GM10248 (cell line): ENCODE measurements at places on chromosomes 4 and X.

- DNase-seq = no peak
Observed at GRCh38 chr4:184214931-184215330, 2.7 kb downstream of the ENPP6 start.

GRCh38 chr4:1151541-1151940, 20.8 kb downstream of the SPON2 start:
- DNase-seq = no peak

GRCh38 chr4:8908206-8908893, 36.7 kb upstream of the HMX1 start:
- no peak for DNase-seq

DNA sequence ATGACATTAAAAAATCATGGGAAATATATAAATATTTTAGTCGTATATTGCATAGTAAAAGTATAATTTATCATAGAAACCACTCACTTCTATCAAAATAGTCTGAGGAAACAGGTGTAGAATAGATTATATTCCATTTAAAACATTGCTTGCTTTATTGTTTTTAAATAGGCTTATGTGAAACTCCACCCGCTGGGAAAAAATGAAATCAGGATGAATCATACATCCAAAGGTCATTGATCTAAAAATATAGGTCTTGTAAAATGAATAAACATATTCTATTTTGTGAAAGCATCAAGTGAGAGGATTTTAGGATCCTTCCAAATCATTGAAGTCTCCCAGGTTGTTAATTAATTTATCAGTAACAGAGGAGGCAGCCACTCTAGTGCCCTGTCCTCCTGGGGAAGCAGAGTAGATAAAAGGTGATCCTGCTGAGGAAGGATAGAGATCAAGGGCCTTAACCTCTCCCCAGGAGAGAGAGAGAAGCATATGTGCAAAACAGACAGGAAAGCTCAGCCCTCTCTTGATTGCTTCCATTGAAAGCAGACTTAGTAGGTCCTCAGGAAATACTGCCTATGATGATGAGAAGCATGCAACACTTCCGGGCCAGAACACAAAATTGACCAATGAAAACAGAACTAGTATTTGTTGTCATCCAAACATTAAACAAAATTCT, 96.8 kb upstream of the MAP9 start:
- DNase-seq = no peak

DNA sequence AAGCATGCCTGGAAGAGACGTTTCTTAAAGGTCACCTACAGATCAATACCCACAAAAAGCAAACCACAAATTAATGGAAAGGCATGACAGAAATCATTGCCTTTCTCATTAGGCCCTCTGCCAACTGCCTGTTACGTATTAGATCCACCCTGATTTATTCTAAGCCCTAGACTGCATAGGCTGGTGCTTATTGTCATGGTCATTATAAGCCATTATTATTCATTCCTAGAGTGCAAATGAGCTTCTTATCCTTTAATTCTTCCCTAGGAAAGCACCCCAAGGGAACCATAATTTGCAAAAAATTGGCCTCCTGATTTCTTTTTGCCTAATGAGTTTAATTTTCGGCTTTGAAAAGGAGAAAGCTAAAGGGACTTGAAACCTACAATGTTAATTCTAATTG, 184.2 kb upstream of the GPRIN3 start:
- DNase-seq = no peak

- DNase-seq = no peak
Observed at GRCh38 chr4:41541687-41542094, 3.7 kb downstream of the LIMCH1 start.

GRCh38 chr4:107619066-107619465, 101.0 kb downstream of the PAPSS1 start:
- DNase-seq = no peak

DNA sequence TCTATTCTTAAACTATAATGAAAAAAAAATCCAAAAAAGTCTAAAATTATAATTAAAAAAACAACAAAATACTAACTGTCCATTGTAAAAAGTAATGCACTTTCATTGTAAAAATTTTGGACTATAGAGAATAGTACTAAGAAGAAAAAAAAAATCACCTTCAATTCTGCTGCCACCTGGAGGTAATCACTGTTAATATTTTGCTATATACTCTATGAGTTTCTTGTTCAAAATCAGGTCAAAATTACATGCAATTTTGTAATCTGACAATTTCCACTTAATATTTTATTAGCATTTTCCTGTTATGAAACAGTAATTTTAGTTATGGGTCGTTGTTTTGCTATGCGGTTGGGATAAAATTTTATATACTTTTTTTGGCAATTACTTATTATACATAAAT, 62.0 kb downstream of the HTT start:
- no peak for DNase-seq

DNA sequence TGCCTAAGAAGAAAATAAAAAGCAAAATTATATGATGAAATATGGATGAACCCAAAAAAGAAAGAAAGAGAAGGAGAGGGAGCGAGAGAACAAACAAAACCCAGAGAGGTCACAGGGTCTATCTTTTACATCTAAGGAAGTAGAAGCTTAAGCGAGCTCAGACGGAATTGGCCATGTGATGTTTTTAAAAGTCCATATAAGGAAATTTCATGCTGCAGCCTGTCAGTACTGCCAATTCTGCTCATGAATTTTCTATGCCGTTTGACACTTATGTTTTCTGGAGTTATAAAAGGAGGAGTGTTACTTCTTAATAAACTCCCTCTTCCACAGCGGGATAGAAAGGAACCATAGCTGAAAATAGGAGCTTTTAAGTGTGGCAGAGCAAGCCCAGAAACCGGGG, 32.9 kb upstream of the DCX start:
- DNase-seq = no peak

DNA sequence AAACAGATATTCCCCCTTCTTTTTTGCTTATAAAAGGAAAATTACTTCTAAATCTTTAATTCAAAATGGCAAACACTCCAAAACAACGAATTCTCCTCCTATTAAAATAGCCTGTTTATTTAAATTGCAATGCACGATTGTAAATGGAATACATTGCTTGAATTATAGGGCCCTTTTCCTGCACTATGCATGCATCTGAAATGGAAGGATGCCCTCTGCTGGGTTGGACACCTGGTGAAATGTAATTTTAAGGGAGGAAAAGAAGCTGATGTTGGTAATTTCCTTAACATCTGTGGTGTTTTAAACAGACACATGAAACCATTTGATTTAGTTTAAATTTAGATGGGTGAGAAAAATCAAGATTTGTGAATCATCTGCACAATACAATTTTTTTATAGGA, 72.8 kb downstream of the GRXCR1 start:
- no peak for DNase-seq

GRCh38 chr4:41550308-41550707, 12.4 kb downstream of the LIMCH1 start:
- DNase-seq = no peak

DNA sequence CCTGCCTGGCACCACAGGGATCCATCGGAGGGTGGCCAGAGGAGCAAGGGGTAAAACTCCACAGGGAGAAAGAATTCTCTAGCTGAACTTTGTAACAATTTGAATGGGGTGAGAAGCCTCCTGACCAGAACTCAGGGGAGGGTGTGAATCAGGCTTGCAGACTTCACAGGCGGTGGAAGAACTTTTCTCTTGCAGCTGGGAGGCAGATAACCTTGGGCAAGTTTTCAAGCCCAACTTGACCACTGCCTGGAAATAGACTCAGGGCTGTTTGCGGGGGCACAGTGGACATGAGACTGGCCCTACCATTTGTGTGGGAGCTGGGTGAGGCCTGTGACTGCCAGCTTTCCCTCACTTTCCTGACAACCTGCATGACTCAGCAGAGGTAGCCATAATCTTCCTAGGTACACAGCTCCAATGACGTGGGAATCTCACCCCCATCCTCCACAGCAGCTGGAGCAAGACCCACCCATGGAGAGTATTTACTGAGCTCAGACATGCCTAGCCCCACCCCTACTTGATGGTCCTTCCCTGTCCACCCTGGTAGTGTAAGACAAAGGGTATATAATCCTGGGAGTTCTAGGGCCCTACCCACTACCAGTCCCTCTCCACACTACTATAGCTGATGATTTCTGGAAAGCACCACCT, 210.0 kb upstream of the AGTR2 start:
- no peak for DNase-seq

- no peak for DNase-seq
Observed at GRCh38 chrX:91066104-91066503, 368.5 kb upstream of the PABPC5 start.

DNA sequence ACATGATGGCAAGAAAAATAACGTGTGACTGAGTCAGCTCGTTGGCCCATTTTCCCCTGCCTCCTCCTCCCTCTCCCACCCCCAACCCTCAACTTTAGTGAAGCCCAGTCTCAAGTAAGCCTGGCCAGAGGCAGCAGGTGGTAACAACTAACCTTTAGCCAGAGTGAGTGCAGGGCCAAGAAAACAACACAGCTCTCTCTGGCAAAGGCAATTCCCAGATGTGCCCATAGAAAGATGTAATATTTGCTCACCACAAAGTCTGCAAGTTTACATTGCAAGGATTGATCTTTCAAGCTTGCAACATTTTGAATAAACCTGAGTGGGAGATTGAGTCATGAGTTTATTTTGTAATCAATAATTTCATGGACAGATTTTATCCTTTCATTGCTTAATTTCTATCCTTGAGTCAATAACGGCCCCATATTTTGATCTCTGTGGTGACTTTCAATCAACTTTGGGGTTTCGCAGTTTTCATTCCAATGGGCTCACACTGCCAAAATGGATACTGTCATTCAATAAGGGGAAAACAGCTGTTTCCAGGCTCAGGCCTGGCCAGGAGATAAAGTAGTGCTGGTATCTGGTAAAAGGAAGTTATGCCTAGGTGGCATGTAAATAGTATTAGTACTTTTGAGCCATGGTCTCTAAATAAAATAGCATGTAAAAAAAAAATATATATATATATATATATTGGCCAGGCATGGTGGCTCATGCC, 130.7 kb upstream of the TMEM164 start:
- DNase-seq = no peak

- peak; percentile 24 for DNase-seq
Observed at GRCh38 chrX:110317061-110317819, 645 bp downstream of the AMMECR1 start.

- DNase-seq = no peak
Observed at GRCh38 chr4:5340991-5341451, 289.7 kb downstream of the STK32B start.

DNA sequence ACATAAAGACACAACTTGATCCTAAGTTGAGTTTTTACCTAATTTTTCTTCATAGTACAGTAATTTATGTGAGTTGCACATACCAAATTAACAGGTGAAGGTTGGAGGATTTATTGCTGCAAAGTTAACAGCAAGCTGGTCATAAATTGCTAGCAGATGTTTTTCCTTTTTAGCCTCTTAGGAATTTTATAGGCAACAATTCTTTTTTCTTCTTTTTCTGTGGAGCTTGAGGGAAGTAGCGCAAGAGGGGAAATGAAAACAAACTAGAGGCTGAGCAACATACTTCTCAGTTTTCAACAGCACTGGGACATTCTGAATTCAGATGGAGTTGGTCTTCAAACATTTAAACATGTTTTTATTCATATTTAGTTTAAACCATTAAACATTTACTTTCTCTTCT, 63.7 kb upstream of the TLR2 start:
- no peak for DNase-seq

GRCh38 chrX:45143455-45143854, 57.2 kb downstream of the DIPK2B start:
- DNase-seq = no peak

GRCh38 chr4:186725469-186726425, 2.1 kb upstream of the FAT1 start:
- DNase-seq = no peak

GRCh38 chr4:154305616-154306015, 186.0 kb downstream of the DCHS2 start:
- no peak for DNase-seq

- DNase-seq = no peak
Observed at GRCh38 chr4:147326591-147326990, 154.3 kb upstream of the EDNRA start.

GRCh38 chr4:19381068-19381467, 870.6 kb upstream of the SLIT2 start:
- no peak for DNase-seq

DNA sequence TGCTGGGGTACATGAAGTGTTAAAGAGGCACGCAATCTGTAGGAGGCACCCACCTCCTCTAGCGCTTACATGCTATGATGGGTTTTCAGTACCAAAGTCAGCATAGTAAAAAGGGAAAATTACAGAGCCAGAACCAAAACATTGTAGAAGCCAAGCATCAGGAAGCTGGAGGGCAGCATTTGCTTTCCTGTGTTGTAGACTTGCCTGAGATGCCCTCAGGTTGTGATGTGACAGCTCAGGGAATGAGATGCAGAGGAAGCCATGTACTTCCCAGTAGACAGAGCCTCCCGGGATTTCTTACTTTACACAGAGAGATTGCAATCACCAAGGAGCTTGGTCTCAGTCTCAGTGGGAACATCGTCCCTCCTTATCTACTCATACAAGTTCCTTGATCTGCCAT, 161.5 kb downstream of the ARAP2 start:
- DNase-seq = no peak

GRCh38 chrX:17488036-17488435, 113.0 kb downstream of the NHS start:
- no peak for DNase-seq

- DNase-seq = no peak
Observed at GRCh38 chr4:38723726-38724474, 58.9 kb downstream of the TLR10 start.

GRCh38 chr4:155001251-155001650, 207.2 kb upstream of the NPY2R start:
- no peak for DNase-seq

GRCh38 chr4:140105436-140105835, 48.5 kb downstream of the MAML3 start:
- DNase-seq = no peak

DNA sequence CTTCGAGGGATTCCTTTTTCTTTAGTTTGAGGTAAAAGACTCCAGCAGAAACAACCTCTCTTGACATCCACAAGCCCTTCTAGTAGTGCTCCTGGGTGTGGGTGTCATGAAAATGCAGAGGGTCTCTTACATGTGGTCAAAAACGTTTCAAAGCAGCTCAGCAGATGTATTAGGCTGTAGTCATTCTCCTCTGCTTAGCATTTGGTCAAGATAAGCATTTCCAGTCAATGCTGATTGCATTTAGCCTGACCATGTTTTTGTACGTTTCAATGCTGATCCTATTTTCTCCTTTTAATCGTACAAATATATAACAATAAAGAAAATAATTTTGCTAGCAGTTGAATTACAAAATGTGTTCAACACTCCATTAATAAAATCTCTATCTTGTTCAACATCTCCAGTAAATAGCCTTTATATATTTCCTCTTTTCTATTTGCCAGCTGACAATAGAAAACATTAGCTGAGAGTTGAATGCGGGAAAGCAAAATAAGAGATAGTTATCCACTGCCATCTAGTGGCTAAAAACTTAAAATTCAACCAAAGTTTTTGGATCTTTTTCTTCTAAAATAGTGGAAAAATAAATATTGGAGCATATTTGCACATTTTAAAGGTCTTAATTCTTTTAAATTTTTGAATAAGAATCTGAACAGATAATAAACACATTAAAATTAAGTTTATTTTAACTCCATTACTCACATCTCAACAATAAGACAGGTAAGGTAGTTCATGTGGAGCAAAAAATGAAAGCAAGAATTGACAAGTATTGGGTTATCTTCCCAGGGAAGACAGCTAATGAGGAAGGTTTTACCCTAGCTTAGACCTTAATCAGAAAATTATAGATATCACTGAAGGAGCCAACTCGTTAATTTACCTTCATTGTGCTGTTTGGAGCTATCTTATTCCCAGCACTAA, 15.2 kb upstream of the PACRGL start:
- peak; percentile 24 for DNase-seq
